ENCODE measurements at places on chromosomes 1 and 21. TPM values are rescaled to one million over a fixed set of nuclear protein-coding genes. Genes with fewer than 3 reads are reported as not detected.

Gene EXTL1
- under 0.01 TPM for total RNA-seq

Gene GIPC2
- 1.1 TPM for total RNA-seq

Gene BGLAP
- total RNA-seq: 0.37 TPM

Gene OR6K2
- total RNA-seq: not detected

Gene ASCL5
- under 0.01 TPM for total RNA-seq

Gene DEDD
- 23.3 TPM for total RNA-seq

Gene PAPPA2
- 2.2 TPM for total RNA-seq

Gene ATP1B1
- total RNA-seq: 0.37 TPM

Gene KIF21B
- total RNA-seq: under 0.01 TPM

Gene SH2D5
- 3.1 TPM for total RNA-seq

Gene ZNF683
- total RNA-seq: not detected

Gene NBPF20
- 2.2 TPM for total RNA-seq

Gene C1orf167
- not detected for total RNA-seq

Gene PALMD
- total RNA-seq: 0.37 TPM

Gene PCBP3
- 15.1 TPM for total RNA-seq

Gene CADM3
- total RNA-seq: 0.20 TPM

Gene IL22RA1
- total RNA-seq: 0.37 TPM

Gene ZNF670
- 3.3 TPM for total RNA-seq

Gene FAM151A
- total RNA-seq: not detected

Gene RXFP4
- total RNA-seq: not detected

Gene CORT
- 0.78 TPM for total RNA-seq

Gene MCOLN2
- 0.37 TPM for total RNA-seq

Gene CFAP74
- total RNA-seq: not detected
